ENCODE measurements at places on chromosomes 2 and 18.

- H3K4me3 ChIP-seq, result no peak overlapping the region
- no peak overlapping the region for H3K27ac ChIP-seq
- H3K4me1 ChIP-seq, result no peaks in the 10 kb centered on the region
- no peaks in the 10 kb centered on the region for H3K27me3 ChIP-seq
- DNase-seq, result no peak
Observed at GRCh38 chr2:46775722-46776121, 139.9 kb downstream of the MCFD2 start.

- H3K4me3 ChIP-seq, result no peak overlapping the region
- no peaks in the 10 kb centered on the region for H3K27me3 ChIP-seq
- no peaks in the 10 kb centered on the region for H3K36me3 ChIP-seq
- no peak overlapping the region for H3K27ac ChIP-seq
Observed at GRCh38 chr18:24474406-24474805, 14.0 kb downstream of the HRH4 start.

GRCh38 chr2:231395188-231396057, at the start of gene B3GNT7:
Gene B3GNT7, plus strand, starts transcription at chr2:231395710. Its CDS starts 94 bp downstream, at chr2:231395804.
- no peak for DNase-seq
- peaks cover 12% of the 10 kb centered on the region for H3K27me3 ChIP-seq
- H3K4me1 ChIP-seq, result no peaks in the 10 kb centered on the region
- H3K27ac ChIP-seq, result no peak within 1 kb of the TSS
- no peak within 1 kb of the TSS for H3K4me3 ChIP-seq

- no peaks in the 10 kb centered on the region for H3K36me3 ChIP-seq
- H3K4me3 ChIP-seq, result no peak overlapping the region
- H3K27me3 ChIP-seq, result no peaks in the 10 kb centered on the region
- no peak for DNase-seq
Observed at GRCh38 chr2:239693330-239693729, 292.5 kb upstream of the HDAC4 start.

- H3K27me3 ChIP-seq, result no peaks in the 10 kb centered on the region
- no peaks in the 10 kb centered on the region for H3K4me1 ChIP-seq
- no peak overlapping the region for H3K27ac ChIP-seq
- peaks cover 21% of the 10 kb centered on the region for H3K36me3 ChIP-seq
- no peak for DNase-seq
Observed at GRCh38 chr2:183162362-183162761, 38.1 kb downstream of the NUP35 start.

- DNase-seq, result no peak
- H3K4me1 ChIP-seq, result peaks cover 5% of the 10 kb centered on the region
- no peak overlapping the region for H3K4me3 ChIP-seq
- no peak overlapping the region for H3K27ac ChIP-seq
Observed at GRCh38 chr2:173349287-173349686, 5.4 kb upstream of the CDCA7 start.

DNA sequence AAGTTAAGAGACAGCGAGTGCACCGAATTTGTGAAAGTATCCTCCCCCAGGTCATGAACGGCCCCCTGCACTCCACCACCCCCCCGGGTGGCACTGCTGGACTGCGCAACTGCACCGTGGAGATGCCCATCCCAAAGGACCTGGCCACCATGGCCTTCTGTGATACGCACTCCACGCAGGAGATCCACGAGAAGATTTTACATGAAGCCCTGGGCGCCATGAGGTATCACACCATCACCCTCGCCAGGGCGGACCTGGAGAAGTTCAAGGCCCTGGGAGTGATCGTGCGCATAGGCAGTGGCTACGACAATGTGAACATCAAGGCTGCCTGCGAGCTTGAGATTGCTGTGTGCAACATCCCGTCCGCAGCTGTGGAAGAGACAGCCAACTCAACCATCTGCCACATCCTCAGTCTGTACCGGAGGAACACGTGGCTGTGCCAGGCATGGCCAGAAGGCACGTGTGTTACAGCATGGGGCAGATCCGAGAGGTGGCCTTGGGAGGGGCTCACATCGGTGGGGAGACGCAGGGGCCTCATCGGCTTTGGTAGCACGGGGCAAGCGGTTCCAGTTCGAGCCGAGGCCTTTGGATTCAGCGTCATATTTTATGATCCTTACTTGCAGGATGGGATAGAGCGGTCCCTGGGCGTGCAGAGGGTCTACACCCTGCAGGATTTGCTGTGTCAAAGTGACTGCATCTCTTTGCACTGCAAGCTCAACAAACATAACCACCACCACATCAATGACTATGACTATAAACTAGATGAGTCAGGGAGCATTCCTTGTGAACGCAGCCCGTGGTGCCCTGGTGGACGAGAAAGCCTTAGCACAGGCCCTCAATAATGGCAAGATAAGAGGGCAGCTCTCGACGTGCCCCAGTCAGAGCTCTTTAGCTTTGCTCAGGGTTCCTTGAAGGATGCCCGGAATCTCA, 290.8 kb upstream of the MC4R start:
- no peak for DNase-seq
- H3K27ac ChIP-seq, result no peak overlapping the region
- no peak overlapping the region for H3K4me3 ChIP-seq

DNA sequence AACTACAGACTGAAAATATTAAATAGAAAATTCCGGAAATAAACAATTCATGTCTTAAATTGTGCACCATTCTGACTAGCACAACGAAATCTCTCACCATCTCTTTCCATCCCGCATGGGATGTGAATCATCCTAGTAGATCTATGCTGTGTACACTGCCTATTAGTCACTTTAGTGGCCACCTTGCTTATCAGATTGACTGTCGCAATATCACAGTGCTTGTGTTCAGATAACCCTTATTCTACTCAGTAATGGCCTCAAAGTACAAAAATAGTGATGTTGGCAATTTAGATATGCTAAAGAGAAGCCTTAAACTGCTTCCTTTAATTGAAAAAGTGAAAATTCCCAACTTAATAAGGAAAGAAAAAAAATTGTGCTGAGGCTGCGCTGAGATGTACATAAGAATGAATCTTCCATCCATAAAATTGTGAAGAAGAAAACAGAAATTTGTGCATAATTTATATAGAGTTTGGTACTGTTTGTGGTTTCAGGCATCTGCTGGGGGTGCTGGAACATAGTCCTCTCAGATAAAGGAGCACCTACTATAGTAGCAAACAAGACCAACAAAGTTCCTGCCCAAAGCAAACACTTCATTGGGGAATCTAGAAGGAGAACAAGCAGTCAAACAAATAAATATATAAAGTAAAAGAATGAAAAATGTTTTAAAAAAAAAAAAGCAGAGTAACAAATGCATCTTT, 12.0 kb downstream of the PSMD1 start:
- no peaks in the 10 kb centered on the region for H3K4me1 ChIP-seq
- H3K36me3 ChIP-seq, result peaks cover 59% of the 10 kb centered on the region
- H3K27ac ChIP-seq, result no peak overlapping the region

GRCh38 chr2:128625963-128626759, 307.5 kb upstream of the HS6ST1 start:
- no peak for DNase-seq
- no peaks in the 10 kb centered on the region for H3K27me3 ChIP-seq

DNA sequence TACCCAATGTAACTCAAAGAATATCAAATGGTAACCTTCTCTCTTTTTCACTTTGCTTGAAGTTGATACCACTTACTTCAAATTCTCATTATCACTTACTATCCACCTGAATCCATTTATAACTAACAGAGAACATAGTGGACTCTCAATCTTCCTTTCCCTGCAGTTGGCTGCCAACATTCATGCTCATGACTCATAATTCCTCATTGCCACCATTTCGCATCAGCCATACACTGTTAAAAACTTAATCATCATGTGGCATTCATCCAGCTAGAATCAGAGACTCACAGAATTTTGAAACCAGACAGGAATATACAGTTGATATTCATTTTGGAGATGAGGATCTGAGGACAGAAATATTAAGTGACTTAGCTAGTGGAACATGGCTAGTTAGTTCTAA, 56.8 kb downstream of the SLC4A10 start:
- H3K4me1 ChIP-seq, result no peaks in the 10 kb centered on the region
- no peaks in the 10 kb centered on the region for H3K36me3 ChIP-seq
- H3K4me3 ChIP-seq, result no peak overlapping the region

GRCh38 chr2:54052825-54053718, 62.3 kb upstream of the ACYP2 start:
- no peaks in the 10 kb centered on the region for H3K27me3 ChIP-seq
- DNase-seq, result no peak
- peak overlapping the region; percentile 35 for H3K27ac ChIP-seq
- H3K4me1 ChIP-seq, result peaks cover 7% of the 10 kb centered on the region

GRCh38 chr2:143431316-143431715, 302.1 kb downstream of the ARHGAP15 start:
- H3K4me3 ChIP-seq, result no peak overlapping the region
- no peak overlapping the region for H3K27ac ChIP-seq
- H3K36me3 ChIP-seq, result peaks cover 12% of the 10 kb centered on the region
- no peak for DNase-seq
- peaks cover 14% of the 10 kb centered on the region for H3K4me1 ChIP-seq
- no peaks in the 10 kb centered on the region for H3K27me3 ChIP-seq

Measured in effector memory CD4-positive, alpha-beta T cell (primary cell).